Caco-2 (cell line): ENCODE measurements at places on chromosomes 1 and 21. TPM values are rescaled to one million over a fixed set of nuclear protein-coding genes. Genes with fewer than 3 reads are reported as not detected.

GRCh38 chr1:204313675-204314074, 46.1 kb downstream of the PLEKHA6 start:
- H3K36me3 ChIP-seq, result no peaks in the 10 kb centered on the region
- H3K27me3 ChIP-seq, result no peaks in the 10 kb centered on the region
- H3K4me1 ChIP-seq, result peaks cover 48% of the 10 kb centered on the region
- peak overlapping the region; percentile 65 for H3K27ac ChIP-seq
- DNase-seq, result no peak

DNA sequence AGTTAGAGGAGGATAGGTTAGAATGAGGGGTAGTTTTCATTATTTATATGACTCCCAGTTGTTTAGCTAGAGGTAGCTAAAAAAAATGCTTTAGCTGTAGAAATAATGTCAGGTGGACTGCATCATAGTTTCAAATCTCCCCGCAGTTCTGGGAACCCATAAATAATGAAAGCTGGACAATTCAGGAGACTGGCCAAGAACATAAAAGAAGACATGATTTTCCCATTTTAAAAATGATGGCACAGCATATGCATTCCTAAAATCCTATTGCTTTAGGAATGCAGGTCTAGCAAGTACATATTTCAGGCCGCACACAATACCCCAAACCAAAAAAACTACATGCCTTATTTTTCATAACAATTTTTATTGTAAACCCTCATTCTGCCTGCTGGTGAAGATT, 143.3 kb downstream of the CTH start:
- H3K27ac ChIP-seq, result no peak overlapping the region
- no peak overlapping the region for H3K4me3 ChIP-seq
- H3K4me1 ChIP-seq, result no peaks in the 10 kb centered on the region

Gene INKA2
- 5.8 and 8.5 TPM in 2 replicates for total RNA-seq

DNA sequence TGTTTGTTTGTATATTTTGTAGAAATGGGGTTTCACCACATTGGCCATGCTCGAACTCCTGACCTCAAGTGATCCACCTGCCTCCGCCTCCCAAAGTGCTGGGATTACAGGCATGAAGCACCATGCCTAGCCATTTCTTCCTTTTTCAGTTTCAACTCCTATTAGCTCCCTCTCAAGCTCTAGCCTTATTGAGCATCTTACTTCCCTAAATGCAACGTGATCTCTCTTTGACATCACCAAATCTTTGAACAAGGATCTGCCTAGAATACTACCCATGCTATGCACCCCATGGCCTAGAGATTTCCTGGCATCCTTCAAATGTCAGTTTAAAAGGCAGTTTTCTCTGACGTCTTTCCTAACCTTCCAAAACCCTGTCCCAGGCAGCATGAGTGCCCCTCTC, 91.1 kb upstream of the NR5A2 start:
- no peak overlapping the region for H3K27ac ChIP-seq
- DNase-seq, result no peak
- H3K4me3 ChIP-seq, result no peak overlapping the region
- H3K36me3 ChIP-seq, result no peaks in the 10 kb centered on the region
- H3K27me3 ChIP-seq, result no peaks in the 10 kb centered on the region
- H3K4me1 ChIP-seq, result no peaks in the 10 kb centered on the region

DNA sequence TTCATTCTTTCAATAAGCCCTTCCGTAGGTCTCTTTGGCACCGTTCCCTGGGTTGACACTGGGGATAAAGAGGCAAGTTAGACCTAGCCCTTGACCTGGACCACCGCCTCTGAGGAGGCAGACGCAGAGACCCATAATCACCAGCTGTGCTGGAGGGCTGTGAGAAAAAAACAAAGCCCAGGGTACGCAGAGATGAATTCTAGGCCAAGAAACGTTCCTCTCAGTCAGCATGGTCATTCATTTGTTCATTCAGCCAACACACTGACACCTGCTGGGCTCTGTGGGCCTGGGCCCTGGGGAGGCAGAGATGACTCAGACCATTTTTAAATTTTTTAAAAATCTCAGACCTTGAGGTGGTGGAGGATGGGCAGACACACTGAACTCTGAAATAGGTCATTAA, 26.3 kb upstream of the TRABD2B start:
- no peak for DNase-seq
- H3K36me3 ChIP-seq, result no peaks in the 10 kb centered on the region
- no peaks in the 10 kb centered on the region for H3K27me3 ChIP-seq
- H3K4me3 ChIP-seq, result no peak overlapping the region

GRCh38 chr1:93021539-93022134, 57.4 kb upstream of the MTF2 start:
- no peak overlapping the region for H3K4me3 ChIP-seq
- H3K4me1 ChIP-seq, result no peaks in the 10 kb centered on the region
- H3K36me3 ChIP-seq, result no peaks in the 10 kb centered on the region
- H3K27ac ChIP-seq, result no peak overlapping the region

DNA sequence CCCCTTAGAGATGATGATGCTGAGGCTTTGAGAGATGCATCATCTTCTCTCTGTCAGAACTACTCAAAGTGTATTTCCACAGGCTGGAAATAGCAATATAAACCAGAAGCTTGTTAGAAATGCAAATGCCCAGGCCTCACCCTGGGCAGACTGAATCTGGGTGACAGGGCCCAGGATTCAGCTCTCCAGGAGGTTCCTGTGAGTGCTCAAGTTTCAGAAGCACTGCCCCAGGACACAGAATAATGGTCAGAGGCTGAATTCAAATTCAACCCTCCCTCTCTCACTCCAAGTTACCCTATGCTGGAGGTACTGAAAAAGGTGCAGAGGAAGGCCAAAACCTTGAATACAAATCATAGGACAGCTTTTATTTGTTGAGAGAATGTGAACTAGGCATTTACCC, 98.5 kb upstream of the NGF start:
- DNase-seq, result no peak
- no peaks in the 10 kb centered on the region for H3K4me1 ChIP-seq
- H3K4me3 ChIP-seq, result no peak overlapping the region
- no peak overlapping the region for H3K27ac ChIP-seq

DNA sequence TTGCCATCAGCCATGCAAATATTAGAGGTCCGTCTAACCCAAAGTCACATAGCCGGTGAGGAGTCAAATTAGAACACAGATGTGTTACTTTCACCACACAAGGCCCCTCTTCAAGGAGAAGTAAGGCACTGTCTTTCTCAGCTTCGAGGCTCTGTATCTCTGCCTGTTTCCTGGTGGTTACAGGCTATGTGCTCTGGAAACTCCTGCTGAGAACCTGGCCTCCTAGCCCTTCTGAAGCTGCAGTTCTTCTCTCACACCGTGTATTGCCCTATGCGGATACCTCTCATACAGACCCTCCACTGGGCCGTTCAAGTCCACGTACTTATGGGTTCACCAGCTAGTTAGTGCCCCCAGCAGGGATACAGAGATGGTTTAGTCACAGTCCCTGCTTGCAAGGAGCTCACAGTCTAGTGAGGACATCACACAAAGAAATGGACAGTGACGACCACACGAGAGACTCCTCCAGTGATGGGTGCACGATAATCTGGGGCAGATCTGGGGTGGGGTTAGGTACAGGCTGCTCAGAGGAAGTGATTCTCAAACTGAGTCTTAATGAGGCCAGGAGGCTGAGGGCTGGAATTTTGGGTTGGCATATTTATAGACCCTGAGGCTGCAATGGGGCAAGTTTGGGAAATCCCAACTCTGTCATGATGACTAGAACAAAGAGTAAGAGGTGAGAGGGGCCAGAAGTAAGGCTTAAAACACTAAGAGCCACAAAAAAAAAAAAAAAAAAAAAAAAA, 22.8 kb upstream of the ELOA start:
- H3K27me3 ChIP-seq, result no peaks in the 10 kb centered on the region
- DNase-seq, result no peak
- no peaks in the 10 kb centered on the region for H3K36me3 ChIP-seq
- no peaks in the 10 kb centered on the region for H3K4me1 ChIP-seq
- H3K27ac ChIP-seq, result no peak overlapping the region
